GM12878 (cell line): ENCODE measurements at places on chromosomes 4 and X. TPM values are rescaled to one million over a fixed set of nuclear protein-coding genes. Genes with fewer than 3 reads are reported as not detected.

Gene PDE6B
- 3.5 and 5.6 TPM in 2 replicates for total RNA-seq

Gene SPCS3
- total RNA-seq: 144 and 151 TPM in 2 replicates

Gene SSX4
- not detected in 2 replicates for total RNA-seq

Gene KLF8
- total RNA-seq: 1.4 and 1.9 TPM in 2 replicates

Gene CXCL8
- total RNA-seq: 0.23 and 0.43 TPM in 2 replicates

Gene BEX5
- total RNA-seq: 0.64 TPM in 1 of 2 replicates, not detected in the other

Gene HAND2
- total RNA-seq: not detected in 2 replicates

Gene RBMXL3
- total RNA-seq: not detected in 2 replicates

Gene ARX
- not detected in 2 replicates for total RNA-seq

- DNase-seq: no peak
Observed at GRCh38 chr4:39933671-39934590, 43.8 kb downstream of the PDS5A start.

DNA sequence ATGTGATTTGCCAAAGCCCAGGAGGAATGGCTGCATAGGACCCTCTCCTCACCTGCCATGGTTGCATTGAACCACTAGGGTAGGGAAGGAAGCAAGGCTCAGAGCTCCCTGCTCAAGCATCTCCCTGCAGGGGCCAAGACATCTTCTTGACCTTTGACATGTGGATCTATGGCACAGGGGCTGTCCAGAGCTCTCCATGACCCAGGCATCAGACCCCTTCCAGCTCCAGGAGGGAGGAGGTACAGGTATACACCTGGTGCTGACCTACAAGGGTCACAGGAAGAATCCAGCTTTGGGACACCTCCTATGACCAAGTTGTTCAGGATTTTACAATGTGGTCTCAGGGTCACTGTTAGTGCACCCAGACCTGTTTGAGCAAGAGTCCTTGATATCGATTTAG, 23.2 kb upstream of the ASMTL start:
- DNase-seq: no peak

DNA sequence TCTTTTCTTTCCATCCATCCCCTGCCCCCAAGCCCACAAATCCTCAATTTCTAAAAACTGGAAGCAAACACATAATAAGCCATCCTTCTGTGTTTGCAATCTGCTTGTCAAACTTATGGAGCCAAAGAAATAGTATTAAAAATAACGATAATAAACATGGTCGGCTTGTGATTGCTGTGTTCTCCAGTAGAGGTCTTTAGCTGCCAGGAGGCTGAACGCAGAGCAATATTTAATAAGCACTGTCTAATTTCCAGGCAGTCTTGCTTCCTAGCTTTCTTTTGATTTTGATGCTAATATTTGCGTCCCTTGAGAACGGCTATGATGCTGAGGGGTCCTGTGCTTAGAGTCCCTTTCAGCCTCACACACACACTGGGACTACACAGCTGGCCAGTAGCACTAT, 3.2 kb upstream of the HELT start:
- no peak for DNase-seq

- no peak for DNase-seq
Observed at GRCh38 chr4:37981425-37981824, 21.2 kb downstream of the PTTG2 start.

GRCh38 chrX:130083107-130083490, 27.2 kb downstream of the ELF4 start:
- DNase-seq: no peak

DNA sequence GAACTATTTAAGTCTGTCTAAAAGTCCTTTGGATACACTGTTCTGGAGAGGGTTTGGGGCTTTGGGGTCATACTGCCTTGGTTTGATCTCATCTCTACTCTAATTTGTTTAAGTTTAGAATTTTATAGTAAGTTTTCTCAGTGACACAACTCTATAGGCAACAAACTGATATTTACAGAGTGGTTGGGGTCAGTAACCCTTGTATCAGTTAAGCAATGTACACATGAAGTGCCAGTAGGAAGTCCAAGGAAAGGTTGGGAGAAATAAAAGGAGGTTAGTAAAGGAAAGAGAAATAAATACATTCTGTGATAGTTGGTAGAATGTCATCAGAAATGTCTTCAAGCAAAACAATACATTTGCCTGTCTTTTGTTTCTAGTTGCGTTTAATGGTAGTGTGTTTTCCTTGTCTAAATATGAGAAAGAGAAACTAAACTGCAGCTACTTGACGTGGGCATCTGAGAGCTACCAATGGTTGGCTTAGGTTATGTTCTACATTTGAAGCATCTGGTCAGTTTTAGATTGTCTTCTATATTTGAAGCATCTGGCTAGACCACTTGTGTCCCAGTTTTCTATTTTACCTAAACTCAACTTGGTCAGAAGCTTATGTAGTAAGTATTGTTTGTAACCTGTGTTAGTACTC, 6.9 kb downstream of the ATP7A start:
- DNase-seq: no peak

DNA sequence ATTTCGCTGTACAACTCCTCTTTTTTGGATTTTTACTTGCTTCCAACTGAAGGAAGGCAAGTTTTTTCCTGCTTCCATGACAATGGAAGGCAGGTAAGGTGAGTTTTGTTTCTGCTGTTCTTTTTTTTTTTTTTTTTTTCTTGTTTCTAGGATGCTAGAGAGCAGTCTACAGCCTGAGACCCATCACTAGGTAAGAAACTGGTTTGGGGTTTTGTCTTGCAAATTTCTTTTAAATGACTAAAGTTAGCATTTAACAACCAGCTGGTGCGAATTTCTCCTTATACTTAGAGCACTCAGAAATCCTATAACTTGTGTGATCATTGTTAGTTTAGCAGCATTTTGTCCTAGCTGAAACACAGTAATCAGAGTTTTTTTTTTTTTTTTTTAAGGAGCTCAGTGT, 378.4 kb upstream of the CNKSR2 start:
- no peak for DNase-seq

- no peak for DNase-seq
Observed at GRCh38 chr4:48832571-48832970, 1.7 kb downstream of the OCIAD1 start.

DNA sequence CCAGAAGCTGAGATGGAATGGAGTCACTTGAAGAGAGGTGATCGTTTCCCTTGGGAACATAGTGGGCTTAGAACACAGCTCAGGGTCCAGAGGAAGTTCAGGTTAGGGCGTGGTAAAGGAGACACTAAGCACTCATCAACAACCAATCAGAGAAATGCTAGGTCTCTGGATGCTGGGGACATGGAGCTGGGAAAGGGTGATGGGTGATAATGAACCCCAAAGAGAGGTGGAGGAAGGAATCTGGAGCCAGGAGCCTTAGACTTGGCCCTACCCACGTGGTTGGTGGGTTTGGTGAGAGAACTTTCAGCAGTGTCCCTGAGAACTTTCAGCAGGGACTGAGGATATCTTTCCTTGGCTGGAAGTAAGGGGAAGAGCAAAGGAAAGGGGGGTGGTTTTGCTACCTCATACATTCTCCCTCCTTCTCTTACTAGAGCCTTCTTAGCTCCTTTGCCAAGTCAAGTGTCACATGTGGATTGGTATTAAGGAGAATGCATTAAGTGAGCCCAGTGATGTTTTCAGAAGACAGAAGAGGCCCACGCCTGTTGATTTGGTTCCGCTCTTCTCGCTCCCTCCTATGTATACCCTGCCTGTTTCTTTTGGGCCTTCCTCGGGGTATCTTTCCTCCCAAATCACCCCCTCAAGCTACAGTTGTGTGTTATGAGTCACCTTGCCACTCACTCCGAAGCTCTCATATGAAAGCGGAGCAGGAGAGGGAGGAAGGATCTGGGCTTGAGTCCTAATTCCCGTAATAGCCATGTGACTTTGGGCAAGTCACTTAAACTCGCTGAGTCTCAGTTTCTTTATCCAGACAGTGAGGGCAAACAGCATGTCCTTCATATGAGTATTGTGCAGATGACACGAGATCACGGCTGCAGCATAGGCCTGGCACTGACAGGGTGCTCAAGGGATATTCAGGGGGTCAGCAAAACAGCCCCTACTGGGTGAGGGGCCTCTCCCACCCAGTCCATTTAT, 63.1 kb downstream of the TSC22D3 start:
- DNase-seq: no peak

DNA sequence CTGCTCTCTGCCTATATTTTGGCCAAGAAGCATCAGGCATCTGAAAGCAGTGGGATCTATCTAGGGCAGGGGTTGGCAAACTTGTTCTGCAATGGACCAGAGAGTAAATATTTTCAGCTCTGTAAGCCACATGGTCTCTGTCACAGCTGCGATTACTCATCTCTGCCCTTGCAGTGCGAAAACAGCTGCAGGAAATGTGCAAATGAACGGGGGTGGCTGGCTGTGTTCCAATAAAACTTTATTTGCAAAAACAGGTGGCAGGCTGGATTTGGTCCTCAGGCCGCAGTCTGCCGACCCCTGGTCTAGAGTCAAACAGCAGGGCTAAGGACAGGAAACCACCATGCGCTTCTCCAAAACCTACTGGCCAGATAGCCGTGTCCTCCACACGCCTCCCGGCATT, 48.6 kb downstream of the ACOX3 start:
- DNase-seq: peak; percentile 60

DNA sequence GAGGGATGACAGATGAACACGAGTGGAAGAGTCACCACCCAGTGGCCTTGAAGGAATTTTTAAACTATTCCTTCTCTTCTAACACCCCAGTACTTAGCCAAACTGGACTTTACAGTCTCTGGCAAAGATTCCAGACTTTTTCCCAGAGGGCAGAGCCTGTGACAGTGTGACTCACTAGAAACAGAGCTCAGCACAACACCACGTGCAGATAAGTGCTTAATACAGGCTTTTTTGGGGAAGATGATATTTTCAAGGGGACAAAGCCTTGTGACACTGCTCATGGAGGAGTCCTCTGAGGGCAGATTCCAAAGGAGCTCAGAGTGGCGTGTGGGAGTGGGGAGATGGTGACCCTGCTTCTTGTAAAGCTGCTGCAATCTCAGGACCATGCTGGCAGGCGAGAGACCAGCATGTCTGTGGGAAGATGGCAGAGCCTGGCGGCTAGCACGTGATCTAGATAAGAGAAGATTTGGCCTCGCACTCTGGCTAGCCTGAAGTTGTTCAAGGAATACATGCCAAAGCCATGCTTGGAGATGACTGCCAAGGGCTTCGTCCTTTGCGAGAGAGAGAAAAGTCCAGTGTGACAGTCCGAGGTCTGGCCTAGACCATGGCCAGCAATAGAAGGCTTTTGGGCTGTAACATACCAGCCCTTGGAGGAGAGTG, 2.4 kb downstream of the RAB33A start:
- no peak for DNase-seq

GRCh38 chrX:16678689-16679088, 28.7 kb downstream of the S100G start:
- DNase-seq: no peak

- no peak for DNase-seq
Observed at GRCh38 chrX:111779582-111779981, 96.4 kb upstream of the TRPC5OS start.

DNA sequence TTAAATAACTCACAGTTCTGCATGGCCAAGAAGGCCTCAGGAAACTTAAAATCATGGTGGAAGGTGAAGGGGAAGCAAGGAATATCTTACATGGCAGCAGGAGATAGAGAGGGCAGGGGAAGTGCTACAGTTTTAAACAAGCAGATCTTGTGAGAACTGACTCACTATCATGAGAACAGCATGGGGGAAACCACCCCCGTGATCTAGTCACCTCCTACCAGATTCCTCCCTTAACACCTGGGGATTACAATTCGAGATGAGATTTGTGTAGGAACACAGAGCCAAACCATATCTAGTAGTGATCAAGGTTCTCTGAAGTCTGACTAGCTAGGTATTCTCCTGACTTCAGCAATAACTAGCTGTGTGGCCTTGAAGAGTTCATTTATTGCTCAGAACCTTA, 56.0 kb downstream of the BANK1 start:
- no peak for DNase-seq

- DNase-seq: no peak
Observed at GRCh38 chrX:20571611-20572010, 304.9 kb upstream of the RPS6KA3 start.

GRCh38 chr4:99024481-99025275, 29.2 kb downstream of the METAP1 start:
- DNase-seq: no peak

DNA sequence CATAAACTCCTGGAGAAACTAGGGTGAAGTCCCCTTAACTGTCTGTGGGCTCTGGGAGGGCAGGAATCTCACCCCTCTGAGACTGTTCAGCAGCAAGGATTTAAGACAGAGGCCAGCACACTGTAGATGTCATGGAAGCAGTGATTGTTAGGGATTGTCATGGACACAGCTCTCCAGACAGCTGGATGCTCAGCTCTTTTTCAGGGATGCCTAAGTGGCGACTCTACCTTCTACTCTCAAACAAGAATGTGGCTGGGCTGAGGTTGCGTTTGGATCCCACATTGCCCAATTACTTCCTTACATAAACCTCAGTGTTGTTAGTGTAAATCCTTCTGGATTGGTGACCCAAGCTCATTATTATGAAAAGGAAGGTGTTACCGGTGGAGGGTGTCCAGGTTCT, 291.9 kb upstream of the VCX3A start:
- DNase-seq: no peak

DNA sequence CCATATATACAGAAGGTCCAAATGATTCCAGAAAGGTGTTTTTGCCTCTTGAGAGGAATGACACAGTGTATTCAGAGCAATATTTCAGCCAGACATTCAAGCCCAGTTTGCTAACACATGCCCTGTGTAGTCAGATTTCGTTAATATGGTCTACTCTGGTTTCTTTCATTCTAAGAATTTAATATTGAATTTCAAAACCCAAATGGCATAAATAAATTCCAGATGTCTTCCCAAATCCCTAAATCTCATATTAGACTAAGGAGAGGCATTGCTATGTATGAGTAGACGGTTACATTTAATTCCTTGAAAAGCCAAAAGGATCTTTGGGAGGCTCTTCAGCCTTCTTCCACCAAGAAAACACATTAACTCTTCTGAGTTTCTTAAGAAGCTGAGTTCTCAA, 66.3 kb upstream of the C1QTNF7 start:
- DNase-seq: no peak

DNA sequence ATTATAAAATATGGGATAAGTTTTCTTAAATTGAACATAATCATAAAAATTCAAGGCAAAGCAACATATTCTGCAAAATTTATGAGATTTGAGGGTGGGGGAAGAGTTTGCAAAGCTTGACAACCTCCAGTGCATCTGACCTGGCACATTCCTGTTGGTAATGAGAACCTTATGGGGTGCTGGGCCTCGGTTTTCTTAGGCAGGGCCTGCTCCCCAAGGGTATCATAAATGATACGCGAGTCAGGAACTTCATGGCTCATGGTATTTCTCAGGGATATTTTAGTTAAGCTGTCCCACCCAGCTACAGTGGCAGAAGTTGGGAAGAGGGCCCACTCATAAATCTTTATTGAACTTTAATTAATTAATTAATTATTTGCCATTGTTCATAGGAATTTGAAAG, 13.2 kb downstream of the AFF2 start:
- DNase-seq: no peak
